ENCODE measurements at places on chromosomes 2 and 18. TPM values are rescaled to one million over a fixed set of nuclear protein-coding genes. Genes with fewer than 3 reads are reported as not detected.

UCN gene
- polyA plus RNA-seq, result 2.1 TPM

DNA sequence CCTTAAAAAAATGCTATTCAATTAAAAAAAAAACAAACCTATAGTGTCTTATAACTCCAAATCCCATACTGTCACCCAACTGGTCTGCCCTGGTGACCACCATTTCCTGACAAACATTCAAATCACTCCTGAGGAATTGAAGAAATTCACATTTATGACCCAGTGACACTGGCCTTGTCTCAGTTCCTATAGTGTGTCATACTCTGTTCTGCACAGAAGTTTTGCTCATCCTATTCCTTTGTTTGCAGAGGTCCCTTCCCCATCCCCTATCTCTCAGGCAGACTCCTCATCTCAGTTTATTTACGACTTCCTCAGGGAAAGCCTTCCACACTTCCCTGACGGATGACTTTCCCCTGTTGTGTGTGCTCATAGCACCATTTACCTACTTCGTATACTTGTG is 14.7 kb downstream of the ZC3H6 start:
- DNase-seq, result no peak

IL37 gene
- not detected for polyA plus RNA-seq

- DNase-seq, result peak; percentile 30
These were observed 591 bp downstream of the ASXL2 start for GRCh38 chr2:25877431-25878360.

Data from muscle of arm (tissue), 14 donors.